ENCODE measurements at places on chromosomes 7 and 10.

DNA sequence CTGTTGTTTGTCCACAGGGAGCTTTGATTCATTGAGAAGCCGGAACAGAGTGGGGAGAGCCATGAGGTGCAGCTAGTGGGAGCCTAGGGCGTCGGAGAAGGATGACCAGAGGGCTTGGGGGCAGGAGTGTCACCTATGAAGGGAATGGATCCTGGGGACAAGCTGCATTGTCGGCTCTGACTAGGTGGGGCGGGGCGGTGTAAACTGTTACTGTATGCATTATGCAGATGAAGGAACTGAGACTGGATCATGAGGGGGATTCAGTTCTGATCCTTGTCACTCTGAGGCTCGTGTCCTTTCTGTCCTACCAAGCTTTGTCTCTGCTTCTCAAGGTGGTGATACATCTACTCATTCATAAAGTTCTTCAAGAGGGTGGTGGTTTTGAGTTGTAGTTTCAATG, 39.9 kb upstream of the MMD2 start:
- no peak overlapping the region for H3K4me3 ChIP-seq
- DNase-seq, result no peak
- H3K4me1 ChIP-seq, result no peaks in the 10 kb centered on the region
- no peak overlapping the region for H3K27ac ChIP-seq

DNA sequence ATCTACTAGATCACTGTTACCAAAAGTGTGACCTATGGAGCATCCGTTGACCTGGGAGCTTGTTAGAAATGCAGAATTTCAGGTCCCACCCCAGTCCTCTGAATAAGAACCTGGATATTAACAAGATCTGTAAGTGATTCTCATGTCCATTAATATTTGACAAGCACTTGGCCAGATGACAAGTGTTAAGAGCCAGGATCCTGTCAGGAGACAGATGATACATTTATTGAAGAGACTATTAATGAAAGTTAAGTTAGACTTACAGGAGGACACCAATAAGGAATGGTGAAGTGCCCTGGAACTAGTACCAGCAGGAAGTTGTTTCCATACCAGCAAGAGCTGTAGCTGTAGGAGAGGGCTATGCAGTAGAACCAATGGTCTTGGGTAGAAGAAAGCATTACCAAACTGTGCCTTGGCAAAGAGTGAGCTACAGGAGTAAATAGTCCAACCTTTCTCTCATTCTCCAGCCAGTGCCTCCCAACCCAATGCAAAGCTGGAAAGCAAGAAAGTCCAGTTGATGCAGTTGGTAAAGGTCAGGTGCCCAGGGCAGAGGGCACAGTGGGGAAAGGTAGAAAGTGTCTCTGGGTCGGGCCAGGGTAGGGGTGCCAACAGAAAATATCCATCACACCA, 35.3 kb upstream of the ADD3 start:
- no peak overlapping the region for H3K4me3 ChIP-seq
- H3K4me1 ChIP-seq, result no peaks in the 10 kb centered on the region
- DNase-seq, result no peak
- no peak overlapping the region for H3K27ac ChIP-seq

- no peaks in the 10 kb centered on the region for H3K36me3 ChIP-seq
- no peaks in the 10 kb centered on the region for H3K27me3 ChIP-seq
- H3K4me1 ChIP-seq, result peaks cover 17% of the 10 kb centered on the region
- no peak for DNase-seq
- no peak overlapping the region for H3K4me3 ChIP-seq
- H3K27ac ChIP-seq, result no peak overlapping the region
Observed at GRCh38 chr7:145863-146262, 46.5 kb upstream of the FAM20C start.

DNA sequence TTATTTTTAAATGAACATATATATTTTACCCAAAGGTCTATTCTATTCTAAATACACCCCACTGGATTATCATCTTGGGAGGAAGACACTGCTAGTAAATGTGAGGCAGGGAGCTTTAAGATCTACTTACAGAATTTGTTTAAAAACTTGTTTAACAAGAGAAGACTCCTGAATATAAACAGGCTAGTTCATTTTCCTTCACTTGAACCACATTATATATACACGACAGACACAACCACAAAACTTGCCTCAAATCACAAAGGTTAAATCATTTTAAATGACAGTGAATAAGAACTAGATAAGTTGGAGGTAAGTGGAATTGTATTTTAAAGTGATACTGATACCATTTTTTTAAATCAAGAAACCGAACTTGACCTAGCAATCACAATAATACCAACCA, 109.2 kb downstream of the ATE1 start:
- no peak overlapping the region for H3K4me3 ChIP-seq
- no peaks in the 10 kb centered on the region for H3K4me1 ChIP-seq
- H3K27me3 ChIP-seq, result no peaks in the 10 kb centered on the region
- no peak overlapping the region for H3K27ac ChIP-seq

GRCh38 chr7:42982604-42983115, 50.5 kb downstream of the MRPL32 start:
- H3K27ac ChIP-seq, result no peak overlapping the region
- H3K4me1 ChIP-seq, result no peaks in the 10 kb centered on the region
- H3K27me3 ChIP-seq, result no peaks in the 10 kb centered on the region
- H3K36me3 ChIP-seq, result no peaks in the 10 kb centered on the region
- DNase-seq, result no peak

GRCh38 chr7:4815609-4816418, 40.4 kb downstream of the AP5Z1 start:
- no peak overlapping the region for H3K4me3 ChIP-seq
- H3K36me3 ChIP-seq, result no peaks in the 10 kb centered on the region
- peaks cover 29% of the 10 kb centered on the region for H3K27me3 ChIP-seq
- H3K27ac ChIP-seq, result no peak overlapping the region

GRCh38 chr10:18351421-18351820, 211.2 kb downstream of the CACNB2 start:
- DNase-seq, result no peak
- H3K4me1 ChIP-seq, result no peaks in the 10 kb centered on the region
- no peak overlapping the region for H3K27ac ChIP-seq
- H3K36me3 ChIP-seq, result no peaks in the 10 kb centered on the region
- no peaks in the 10 kb centered on the region for H3K27me3 ChIP-seq

DNA sequence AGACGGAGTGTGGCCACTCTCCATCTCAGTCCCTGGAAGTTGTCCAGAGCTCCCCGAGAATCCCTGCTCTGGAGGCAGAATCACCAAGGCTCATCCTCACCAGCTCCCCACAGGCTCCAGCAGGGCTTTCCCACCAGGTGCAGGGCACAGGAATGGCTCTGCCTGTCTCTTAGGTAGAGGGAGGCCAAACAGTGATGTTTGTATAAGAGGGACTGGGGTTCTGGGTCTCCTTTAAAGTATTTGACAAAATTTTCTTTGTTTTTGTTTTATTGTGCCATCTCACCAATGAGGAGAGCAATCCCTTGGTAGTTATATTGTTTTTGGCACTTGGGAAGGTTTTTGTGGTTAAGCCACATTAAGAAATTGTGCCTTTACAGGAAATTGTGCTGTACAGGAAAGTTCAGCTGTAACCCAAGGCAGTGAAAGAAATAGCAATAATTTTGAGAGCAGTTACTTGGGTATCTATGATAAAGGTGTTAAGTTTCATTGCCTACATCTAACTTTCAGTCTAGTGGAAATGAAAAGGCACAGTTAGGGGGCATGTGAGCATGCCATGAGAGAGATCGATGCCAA, 219.3 kb upstream of the PRSS58 start:
- no peaks in the 10 kb centered on the region for H3K36me3 ChIP-seq
- peak; percentile 39 for DNase-seq
- peak overlapping the region; percentile 23 for H3K4me3 ChIP-seq

GRCh38 chr10:28020080-28020860, 21.4 kb upstream of the ODAD2 start:
- DNase-seq, result no peak
- peaks cover 16% of the 10 kb centered on the region for H3K27me3 ChIP-seq
- no peak overlapping the region for H3K4me3 ChIP-seq
- H3K36me3 ChIP-seq, result no peaks in the 10 kb centered on the region

- H3K27ac ChIP-seq, result no peak overlapping the region
- no peaks in the 10 kb centered on the region for H3K27me3 ChIP-seq
- H3K36me3 ChIP-seq, result no peaks in the 10 kb centered on the region
- DNase-seq, result no peak
- no peak overlapping the region for H3K4me3 ChIP-seq
- H3K4me1 ChIP-seq, result no peaks in the 10 kb centered on the region
Observed at GRCh38 chr7:24221500-24221899, 62.5 kb upstream of the NPY start.

DNA sequence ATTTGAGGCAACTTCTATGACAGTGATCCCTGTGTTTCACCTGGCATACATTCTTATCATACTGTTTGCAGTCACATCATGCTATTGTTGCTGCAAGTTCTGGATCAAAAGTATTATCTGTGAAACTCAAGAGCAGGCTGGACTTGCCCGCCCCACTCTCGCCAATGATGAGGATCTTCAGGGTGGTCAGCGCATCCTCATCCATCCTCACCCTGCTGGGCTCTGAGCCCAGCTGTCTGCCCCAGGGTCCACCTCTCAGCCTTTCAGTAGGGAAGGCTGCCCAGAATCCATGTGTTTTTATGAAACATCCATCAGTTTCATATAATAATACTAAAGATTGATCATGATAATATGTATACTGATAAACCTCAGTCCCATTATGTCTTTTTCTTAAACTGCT, 55.4 kb upstream of the KIF5B start:
- no peaks in the 10 kb centered on the region for H3K4me1 ChIP-seq
- no peaks in the 10 kb centered on the region for H3K36me3 ChIP-seq
- H3K27me3 ChIP-seq, result no peaks in the 10 kb centered on the region
- DNase-seq, result no peak

DNA sequence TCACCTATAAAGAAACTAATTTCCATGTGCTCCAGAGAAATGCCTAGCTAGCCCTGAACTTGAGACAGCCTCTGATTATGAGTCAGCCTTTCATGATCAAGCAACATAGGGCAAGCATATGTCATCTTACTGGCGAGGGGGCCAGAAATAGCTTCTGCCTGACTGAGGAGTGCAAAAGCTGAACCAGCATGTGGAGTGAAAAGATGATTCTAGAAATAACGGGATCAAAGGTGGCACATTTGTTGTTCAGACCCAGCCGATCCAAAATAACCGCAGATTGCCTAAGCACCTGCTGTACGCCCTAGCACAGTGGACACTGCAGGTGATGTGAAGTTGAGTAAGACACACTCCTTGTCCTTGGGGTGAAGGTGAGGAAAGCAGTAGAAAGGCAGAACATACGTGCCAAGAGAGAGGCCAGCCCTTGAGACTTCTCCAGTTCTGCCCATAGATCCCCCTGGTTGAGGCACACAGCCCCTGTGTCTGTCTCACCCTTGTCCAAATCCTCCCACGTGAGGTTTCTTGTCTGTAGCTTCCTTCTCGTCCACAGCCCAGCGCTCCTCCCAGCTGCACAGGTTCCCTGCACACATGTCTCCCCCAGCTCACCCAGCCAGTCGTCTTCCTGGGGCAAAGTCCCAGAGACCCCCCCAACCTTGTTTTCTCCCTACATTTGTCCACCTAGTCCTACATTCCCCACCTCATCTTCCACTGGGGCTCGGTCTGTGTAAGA, 2.8 kb upstream of the BCL7B start:
- H3K36me3 ChIP-seq, result no peaks in the 10 kb centered on the region
- no peak for DNase-seq
- peaks cover 24% of the 10 kb centered on the region for H3K4me1 ChIP-seq
- no peak overlapping the region for H3K4me3 ChIP-seq

- no peak for DNase-seq
- no peaks in the 10 kb centered on the region for H3K4me1 ChIP-seq
- no peak overlapping the region for H3K4me3 ChIP-seq
- no peaks in the 10 kb centered on the region for H3K36me3 ChIP-seq
Observed at GRCh38 chr7:11552676-11553296, 279.2 kb downstream of the THSD7A start.

DNA sequence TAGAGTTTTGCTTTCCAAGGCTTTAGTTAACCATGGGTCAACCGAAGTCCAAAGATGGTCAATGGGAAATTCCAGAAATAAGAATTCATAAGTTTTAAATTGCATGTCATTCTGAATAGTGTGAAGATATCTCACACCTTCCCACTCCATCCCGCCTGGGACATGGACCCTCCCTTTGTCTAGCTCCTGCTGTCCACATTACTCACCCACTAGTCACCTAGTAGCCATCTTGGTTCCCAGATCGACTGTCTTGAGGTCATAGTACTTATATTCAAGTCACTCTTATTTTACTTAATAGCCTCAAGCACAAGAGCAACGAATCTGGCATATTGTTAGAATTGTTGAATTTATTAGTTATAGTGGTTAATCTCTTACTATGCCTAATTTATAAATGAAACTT, 366.6 kb downstream of the PRPF18 start:
- no peaks in the 10 kb centered on the region for H3K27me3 ChIP-seq
- no peak overlapping the region for H3K27ac ChIP-seq
- H3K4me3 ChIP-seq, result no peak overlapping the region
- no peaks in the 10 kb centered on the region for H3K36me3 ChIP-seq
- DNase-seq, result no peak
- H3K4me1 ChIP-seq, result no peaks in the 10 kb centered on the region

GRCh38 chr7:123571684-123572083, 14.1 kb upstream of the NDUFA5 start:
- H3K4me1 ChIP-seq, result no peaks in the 10 kb centered on the region
- no peaks in the 10 kb centered on the region for H3K36me3 ChIP-seq
- no peaks in the 10 kb centered on the region for H3K27me3 ChIP-seq
- H3K4me3 ChIP-seq, result no peak overlapping the region
